ENCODE measurements at places on chromosomes 1 and 21.
A peak's percentile ranks its signal among the peaks of the same experiment; 100 is the strongest.

- no peak for DNase-seq
Observed at GRCh38 chr1:184854496-184855140, 100.0 kb upstream of the EDEM3 start.

- DNase-seq: no peak
Observed at GRCh38 chr1:215287362-215287761, 204.8 kb downstream of the KCNK2 start.

DNA sequence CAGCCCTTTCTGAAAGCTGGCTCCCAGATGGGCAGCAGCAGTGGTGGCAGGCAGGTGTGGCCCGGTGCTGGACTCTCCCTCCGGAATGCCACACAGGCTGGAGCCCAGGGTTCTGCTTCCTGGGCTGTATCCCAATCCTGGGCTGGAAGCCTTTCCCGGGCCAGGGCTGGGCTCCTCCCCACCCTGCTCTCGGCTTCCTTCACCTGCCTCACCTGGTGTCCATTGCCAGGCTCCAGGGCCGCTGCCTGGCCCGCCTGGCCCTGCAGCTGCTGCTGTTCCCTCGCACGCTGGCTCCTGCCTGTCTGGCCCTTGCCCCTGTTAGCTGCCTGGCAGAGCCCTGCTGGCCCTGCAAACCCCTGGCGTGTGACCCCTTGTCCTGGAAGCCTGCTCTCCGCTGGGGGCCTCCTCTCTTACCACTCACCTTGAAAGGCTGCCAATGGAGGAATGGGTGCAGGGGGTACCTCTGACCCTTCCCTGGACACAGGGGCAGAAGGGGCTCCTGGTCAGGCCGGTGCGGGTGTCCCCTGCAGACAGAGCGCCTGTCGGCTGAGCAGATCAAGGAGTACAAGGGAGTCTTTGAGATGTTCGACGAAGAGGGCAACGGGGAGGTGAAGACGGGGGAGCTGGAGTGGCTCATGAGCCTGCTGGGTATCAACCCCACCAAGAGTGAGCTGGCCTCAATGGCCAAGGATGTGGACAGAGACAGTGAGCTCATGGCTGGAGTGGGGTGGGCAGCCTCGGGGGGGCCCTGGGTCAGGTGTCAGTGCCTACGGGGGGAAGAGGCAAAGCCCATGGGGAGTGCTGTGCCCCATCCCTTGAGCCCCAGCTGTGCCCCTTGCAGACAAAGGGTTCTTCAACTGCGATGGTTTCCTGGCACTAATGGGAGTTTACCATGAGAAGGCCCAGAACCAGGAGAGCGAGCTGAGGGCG, 1.1 kb downstream of the CALML6 start:
- DNase-seq: no peak

- DNase-seq: no peak
Observed at GRCh38 chr1:233097546-233097945, 147.1 kb downstream of the NTPCR start.

GRCh38 chr21:45588086-45588825, 46.0 kb upstream of the SLC19A1 start:
- DNase-seq: no peak

- no peak for DNase-seq
Observed at GRCh38 chr1:2046953-2047748, 3.1 kb upstream of the PRKCZ start.

DNA sequence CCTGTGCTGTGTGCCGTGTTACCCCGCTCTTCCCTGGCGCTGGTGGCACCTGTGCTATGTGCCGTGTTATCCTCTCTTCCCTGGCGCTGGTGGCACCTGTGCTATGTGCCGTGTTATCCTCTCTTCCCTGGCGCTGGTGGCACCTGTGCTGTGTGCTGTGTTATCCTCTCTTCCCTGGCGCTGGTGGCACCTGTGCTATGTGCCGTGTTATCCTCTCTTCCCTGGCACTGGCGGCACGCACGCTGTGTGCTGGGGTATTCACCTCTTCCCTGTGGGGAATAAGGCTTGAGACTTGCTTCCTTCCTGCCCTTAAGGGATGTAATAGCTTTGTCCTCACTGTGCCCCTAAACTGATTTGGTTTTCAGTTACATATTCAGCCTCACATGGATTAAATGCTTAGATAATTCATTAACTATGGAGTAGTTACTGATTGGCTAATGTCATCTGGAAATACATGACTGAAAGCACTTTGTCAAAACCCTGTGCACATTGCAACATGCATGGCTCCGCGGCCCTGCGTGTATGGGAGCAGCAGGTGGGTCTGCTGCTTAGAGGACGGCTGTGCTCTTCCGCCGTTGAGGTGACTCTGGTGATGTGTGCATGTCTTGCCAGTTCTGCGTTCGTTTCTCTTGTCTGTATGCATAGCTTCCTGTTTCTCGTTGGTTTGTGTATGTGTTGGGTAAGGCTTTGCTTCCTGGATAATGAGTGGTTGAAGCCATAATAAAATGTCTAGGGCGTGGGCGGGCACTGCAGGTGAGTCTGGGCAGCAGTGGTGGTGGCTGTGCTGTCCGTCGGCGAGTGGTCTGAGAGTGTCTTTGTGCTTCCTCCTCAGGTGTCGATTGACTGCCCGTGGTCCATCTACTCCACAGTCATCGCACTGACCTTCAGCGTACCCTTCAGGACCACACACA, 17.9 kb upstream of the PWP2 start:
- DNase-seq: no peak

DNA sequence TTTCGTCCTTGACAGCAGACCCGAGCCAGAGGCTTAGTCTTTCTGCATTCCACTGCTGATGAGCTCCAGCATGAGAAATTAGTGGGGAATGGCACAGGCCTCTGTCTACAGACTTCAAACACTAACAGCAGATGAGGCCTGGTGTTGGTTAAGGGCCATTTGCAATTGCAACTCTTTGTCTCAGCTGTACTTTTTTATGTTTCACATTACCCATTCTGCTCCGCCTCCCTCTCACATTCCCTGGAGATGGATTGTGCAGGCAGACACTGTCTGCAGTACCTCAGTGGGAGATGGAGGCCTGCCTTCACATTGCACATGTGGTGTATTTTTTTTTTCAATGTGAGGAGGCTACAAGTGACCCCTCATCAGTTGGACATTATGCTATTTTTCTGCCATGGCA, 370.2 kb downstream of the DUSP10 start:
- no peak for DNase-seq

DNA sequence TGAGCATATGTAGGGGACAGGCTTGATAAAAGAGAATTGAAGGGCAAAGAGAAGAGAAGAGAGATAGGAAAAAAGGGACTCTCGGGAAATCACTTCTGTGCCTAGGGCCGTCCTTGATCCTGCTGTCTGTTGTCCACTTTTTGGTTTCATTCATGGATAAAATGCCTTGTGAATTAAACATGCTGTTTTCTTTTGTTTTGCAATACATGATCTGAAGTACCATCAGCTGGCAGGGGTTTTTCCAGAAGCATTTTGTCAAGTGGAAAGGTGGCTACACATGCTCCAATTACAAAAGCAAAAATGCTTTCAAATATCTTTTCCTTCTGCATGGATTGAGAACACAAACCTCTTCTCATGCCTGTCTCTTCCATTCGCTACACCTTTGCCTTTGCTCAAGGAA, 361.7 kb downstream of the PDE4B start:
- no peak for DNase-seq

DNA sequence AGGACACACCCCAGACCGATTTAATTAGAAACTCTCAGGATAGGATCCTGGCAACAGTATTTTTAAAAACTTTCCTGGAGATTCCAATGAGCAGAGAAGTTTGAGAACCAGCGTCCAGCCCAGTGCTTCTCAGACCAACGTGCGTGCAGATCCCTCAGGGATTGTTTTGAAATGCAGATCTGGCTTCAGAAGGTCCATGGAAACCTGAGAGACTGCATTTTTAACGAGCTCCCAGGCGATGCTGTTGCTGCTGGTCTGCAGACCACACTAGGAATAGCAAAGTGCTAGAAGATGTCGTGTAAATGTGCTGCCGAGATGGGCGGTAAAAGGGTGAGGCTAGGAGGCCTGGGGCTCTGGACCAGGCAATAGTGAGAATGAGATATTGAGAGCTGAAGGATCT, 18.4 kb upstream of the CASQ1 start:
- no peak for DNase-seq

DNA sequence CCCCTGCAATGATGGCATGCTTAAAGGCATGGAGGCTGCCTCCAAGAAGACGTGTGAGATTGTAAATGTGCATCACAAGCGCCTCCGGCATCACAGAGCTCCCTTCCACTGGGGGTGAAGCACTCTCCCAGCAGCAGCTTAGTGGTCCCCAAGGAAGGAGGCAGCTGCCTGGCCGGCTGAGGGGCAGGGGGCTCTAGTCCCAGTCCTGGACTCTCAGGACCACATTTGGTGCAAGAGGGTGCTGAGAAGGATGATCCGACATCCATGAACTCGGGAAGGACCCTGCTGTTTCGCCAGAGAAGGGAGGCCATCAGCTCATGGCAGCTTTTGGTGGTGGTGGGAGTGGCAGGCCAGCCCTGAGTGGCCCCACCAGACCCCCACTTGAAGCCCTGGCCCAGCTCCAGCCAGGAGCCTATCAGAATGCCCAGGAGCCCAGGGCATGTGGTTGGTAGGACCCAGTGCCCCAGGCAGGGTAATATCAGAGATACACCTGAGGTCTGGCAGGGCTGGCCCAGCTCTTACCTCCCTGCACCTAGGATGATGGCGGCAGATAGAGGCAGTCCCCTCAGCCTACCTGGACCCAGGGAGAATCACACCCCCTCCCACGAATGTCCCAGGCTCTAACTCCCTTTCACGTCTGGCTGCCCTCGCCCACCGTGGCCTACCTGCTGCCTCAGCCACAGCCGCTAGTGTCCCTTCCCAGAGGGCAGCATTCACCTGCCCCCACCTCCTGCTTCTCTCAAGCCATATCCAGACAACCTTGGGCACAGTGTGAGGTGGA, 2.4 kb upstream of the WNT9A start:
- no peak for DNase-seq

DNA sequence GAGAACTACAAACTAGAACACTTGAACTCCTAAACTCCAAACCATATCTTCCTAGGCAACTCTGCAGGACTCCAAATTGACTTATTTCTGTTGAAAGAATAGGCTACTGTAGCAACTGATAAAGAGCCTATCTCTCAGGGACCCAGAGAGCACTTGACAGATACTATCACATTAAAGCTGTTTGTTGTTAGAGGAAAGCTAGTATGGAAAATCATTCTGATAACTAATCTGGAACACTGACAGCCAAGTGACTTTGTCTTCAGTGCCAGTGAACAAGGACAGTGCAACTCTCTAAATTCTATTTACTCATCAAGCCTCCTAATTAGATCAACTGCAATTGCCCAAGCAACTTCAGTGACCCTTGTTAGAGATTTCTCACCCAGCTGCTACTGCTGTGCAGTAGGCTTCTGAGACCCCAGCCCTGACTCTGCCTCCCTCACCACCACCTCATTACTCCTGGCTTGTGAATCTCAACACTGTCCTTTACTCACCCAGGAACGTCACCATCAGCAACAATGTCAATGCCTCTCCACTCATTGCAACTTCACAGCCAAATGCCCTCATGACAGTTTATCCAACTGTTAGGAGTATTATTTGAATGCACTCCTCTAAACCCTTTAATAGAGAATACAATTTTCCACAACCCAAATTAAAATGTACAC, 7.4 kb upstream of the RGS13 start:
- peak; percentile 29 for DNase-seq

DNA sequence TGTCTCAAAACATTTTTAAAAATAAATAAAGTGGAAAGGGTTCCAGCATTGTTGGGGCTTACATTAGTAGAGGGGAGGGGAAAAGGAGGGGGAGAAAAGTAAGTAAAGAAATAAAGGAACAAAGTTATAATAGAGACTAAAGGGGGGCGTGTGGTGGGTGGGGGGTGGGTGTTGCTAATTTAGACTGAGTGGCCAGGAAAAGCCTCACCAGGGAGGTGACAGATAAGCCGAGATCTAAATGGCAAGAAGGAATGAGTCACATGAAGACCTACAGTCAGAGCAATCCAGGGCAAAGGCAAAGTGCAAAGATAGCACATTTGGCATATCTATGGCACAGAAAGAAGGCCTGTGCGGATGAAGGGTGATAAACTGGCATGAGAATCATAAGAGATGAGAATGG, 7.5 kb downstream of the MPL start:
- DNase-seq: no peak

DNA sequence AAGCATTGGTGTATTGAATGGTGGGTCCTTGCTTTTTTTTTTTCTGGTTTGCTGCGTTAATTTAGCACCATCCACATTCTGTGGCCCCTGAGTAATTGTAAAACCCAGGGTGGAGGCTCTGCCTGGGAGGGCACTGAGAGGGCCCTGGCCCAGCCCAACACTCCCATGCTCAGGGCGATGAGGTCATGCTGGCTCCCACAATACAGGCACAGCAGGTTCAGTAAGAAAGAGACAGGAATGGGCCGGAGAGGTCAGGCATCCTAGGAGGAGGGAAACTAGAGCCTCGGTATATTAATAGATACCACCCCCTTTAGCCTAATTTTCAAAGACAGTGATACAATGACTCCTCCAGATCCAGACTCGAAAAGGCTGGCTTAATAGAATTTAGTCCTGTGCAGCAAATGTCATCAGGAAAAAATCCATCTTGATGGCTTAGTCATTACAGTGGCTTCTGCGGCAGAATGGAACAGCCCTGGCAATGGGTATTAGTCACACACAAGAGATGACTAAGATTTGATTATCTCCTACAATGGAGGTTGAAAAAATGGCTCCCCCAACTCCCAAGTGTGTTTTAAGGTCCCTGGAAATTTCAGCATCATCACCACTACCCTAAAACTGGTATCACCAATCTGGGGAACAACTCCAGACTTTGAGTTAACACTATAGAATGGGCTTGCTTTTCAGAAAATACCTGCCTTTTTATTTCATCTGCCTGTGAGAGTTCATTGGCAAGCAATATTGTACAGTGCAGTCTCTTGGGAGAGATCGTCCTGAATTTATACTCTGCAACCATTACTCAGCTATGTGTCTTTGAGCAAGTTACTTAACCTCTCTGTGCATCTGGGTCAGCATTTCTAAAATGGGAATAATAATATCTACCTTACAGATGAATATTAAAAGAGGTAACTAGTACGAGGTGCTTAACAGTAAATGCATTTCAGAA, 43.9 kb upstream of the LYST start:
- no peak for DNase-seq

DNA sequence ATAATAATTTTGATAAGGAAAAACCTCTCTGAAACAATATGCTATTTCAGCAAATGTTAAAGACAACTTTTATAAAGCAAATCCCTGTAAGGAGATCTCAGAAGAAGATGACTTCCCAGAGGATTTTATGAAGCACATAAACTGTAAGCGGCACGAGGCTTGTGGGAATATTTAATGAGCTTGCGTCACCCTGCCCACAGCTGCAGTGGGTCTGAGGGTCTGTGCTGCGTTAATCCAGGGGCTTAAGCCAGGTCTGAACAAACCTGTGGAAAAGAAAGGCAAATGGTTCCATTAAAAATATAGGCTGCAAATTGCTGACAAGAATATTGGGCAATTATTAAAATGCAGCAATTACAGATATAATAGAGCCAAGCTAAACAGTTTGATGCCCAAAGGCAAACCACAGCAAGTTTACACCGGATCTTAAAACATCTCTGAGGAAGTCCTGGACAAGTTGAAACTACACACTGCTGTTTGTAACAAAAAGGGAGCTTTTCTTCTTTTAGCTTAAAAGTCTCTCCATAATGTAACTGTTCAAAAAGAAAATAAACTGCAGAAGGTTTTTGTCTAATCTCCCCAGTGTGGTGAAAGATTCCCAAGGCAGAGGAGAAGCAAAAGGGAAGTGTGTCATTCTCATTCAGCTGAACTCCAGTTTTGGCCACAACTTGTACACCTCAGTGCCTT, 21.8 kb downstream of the TGFBR3 start:
- DNase-seq: no peak

- peak; percentile 32 for DNase-seq
Observed at GRCh38 chr1:48530727-48531351, 58.8 kb upstream of the SPATA6 start.

- DNase-seq: no peak
Observed at GRCh38 chr1:173285048-173285447, 77.9 kb upstream of the TNFSF4 start.

- DNase-seq: no peak
Observed at GRCh38 chr1:79353224-79353623, 346.7 kb upstream of the ADGRL4 start.

Data from CMK (cell line).